ENCODE measurements at places on chromosomes 1 and 21.

DNA sequence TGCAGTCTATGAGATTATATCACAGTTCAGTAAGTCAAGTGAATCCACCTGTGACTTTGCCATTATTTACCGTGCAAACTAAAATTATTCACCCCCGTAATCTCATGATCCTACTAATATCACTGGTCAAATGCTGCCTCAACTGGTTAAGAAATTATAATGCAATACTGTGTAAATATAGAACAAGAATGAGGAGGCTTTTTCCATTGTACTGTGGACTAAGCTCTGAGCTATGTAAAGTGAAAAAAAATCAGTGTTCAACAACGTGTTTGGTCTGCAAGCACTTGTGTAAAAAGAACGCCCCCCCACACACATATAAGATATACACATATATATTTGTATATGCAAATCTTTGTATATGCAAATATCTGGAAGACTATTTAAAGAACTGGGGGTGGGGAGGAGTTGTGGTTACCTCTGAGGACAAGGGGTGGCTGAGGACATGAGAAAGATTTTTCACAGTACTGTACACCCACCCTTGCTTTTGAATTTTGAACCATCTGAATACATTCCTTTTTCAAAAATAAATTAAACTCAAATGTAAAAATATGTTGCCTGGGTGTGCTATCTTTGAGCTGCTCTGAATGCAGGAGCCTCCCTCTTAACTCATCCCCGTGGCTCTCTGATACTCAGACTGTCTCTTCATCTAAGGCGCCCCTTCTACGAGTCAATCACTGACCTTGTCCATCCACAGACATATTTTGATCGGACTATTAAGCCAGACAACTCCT, 57.0 kb downstream of the PTP4A2 start:
- no peak for DNase-seq

DNA sequence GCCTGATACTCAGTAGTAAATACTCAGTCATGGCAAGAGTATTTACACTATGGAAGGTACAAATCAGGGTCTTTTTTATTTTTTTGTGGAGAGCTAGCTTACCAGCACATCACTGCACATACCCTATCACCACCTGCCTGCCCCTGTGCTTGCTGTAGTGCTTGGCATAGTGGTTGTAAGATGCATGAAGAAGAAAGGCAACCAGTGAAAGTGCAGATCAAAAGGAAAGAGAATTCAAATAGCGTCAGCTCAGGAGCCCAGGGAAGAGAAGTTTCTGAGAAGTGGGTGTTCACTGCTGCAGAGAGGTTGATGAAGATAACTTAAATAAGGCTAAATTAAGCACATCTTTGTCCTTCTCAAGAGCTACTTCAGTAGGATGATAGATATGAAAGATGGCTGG, 76.0 kb downstream of the DTL start:
- DNase-seq, result no peak

- DNase-seq, result no peak
These were observed 59.4 kb downstream of the SLC30A7 start for GRCh38 chr1:100955322-100955721.

DNA sequence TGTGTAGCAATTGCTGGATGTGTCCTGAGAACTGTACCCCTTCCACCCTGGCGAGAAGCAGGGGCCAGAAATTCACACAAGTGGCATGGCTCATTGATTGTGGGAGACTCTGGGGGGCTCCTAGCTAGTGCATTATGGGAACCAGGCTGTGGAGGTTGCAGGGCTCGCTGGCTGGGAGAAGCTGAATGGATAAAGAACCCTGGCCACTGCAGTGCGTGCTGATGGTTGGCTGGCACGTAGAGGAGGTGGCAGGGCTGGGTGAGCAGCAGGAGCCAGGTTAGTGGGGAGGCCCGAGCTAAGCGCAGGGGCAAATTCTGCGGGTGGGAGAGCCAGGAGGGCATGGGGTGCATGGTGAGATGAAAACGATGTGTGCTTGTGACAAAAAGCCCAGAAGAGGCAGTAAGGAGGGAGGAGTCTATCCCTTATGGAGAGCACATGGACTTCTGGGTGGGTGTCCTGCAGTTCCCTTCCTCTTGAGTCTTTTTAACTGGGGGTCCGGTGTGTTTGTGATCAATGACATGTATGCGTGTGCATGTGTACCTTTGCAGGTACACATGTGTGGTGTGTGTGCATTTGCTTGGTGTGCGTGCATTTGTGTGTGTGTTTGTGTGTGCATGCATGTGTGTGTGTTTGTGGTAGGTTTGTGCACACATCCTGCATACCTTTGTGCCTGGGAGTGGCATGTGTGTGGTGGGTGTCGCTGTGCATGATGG, 3.6 kb downstream of the GUK1 start:
- DNase-seq, result no peak

- DNase-seq, result no peak
These were observed 6.7 kb downstream of the ELF3 start for GRCh38 chr1:202016811-202017748.

DNA sequence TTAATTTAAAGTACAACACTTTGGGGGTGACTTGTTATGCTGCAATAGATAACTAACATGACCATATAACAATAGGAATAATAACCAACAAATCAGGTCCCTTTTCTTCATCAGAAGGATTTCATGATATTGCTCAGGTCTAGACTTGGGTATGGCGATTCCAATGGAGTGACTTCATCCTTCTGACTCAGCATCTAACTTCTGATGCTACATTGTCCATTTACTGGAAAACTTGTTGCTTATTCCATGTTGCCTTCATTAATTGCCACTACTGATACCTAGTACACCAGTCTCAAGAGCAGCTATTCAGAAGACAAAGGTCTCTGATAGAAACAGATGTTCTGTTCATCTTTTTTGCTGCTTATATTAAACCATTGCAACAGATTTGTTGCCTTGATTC, 324.3 kb downstream of the TGFB2 start:
- no peak for DNase-seq

- no peak for DNase-seq
These were observed 12.5 kb downstream of the TMEM81 start for GRCh38 chr1:205071801-205072200.

- no peak for DNase-seq
These were observed 1423.9 kb upstream of the PRMT6 start for GRCh38 chr1:105632342-105633196.

GRCh38 chr1:46303872-46304326, 401 bp downstream of the UQCRH start:
- no peak for DNase-seq

DNA sequence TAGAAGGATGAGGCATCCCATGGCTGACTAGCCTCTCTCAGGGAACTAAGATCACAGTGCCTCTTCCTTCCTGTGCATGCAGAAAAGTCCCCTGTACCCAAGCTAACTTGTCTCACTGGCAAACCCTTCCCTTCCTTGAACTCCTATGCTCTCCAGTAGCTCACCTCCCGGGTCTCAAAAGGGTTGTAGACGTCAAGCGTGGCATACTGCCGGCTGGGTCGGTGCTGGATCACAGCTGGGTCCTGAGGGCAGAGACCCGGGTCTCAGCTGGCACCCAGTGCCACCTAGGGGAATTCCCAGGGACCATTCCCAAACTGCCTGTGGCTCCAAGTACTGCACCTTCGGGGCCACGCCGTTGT, 688 bp downstream of the SCAMP3 start:
- DNase-seq, result no peak

GRCh38 chr1:151801310-151801820, 3.9 kb downstream of the LINGO4 start:
- no peak for DNase-seq

- DNase-seq, result no peak
These were observed 112.9 kb downstream of the ST6GALNAC3 start for GRCh38 chr1:76187436-76187835.

DNA sequence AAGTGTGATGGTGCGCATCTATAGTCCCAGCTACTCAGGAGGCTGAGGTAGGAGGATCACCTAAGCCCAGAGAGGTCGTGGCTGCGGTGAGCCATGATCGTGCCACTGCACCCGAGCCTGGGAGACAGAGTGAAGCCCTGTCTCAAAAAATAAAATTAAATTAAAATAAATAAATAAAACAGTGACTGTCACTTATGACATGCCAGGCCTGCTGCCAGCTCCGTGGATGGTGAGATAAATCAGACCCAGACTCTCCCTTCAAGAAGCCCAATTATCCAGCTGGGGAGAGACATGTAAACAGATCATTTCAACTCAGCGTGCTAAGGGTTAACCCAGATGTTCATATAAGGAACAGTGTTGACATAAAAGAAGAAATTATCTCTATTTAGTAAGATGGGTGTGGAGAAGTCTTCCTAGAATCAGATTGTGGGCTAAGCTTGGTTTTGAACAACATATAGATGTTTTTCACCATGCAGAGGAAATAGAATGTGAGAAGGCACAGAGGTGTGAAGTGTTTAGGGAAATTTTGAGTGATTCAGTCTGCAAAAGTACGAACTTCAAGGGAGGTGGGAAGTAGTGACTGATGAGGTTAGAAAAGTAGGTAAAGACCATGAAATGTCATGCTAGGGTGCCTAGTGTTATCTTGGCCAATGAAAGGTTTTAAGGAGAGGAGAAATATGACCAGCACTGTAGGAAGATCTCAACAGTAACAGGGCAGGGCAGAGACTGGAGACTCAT, 18.3 kb downstream of the YARS1 start:
- peak; percentile 16 for DNase-seq

DNA sequence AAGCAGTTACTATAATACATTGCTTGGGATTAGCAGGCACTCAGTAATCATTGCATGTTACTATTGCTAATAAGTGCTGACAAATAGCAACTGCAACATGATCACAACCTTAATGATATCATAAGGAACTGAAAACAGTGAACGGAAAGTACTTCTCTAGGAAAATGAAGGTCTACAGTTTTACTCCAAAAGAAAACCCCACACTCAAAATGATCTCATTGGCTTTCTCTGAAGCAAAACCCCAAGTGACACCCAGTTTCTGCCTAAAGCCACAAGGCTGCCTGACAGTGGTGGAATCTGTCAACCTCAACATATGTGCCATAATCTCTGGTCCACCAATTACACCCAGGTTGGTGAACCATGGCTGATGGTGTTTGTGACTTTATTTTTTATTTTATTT, 137.6 kb downstream of the PTGER3 start:
- DNase-seq, result no peak

- DNase-seq, result no peak
These were observed 172.8 kb downstream of the ST6GALNAC3 start for GRCh38 chr1:76247261-76247852.

- no peak for DNase-seq
These were observed 3.3 kb upstream of the AGPAT3 start for GRCh38 chr21:43861706-43862105.

GRCh38 chr1:221753828-221754188, 11.9 kb upstream of the DUSP10 start:
- no peak for DNase-seq

DNA sequence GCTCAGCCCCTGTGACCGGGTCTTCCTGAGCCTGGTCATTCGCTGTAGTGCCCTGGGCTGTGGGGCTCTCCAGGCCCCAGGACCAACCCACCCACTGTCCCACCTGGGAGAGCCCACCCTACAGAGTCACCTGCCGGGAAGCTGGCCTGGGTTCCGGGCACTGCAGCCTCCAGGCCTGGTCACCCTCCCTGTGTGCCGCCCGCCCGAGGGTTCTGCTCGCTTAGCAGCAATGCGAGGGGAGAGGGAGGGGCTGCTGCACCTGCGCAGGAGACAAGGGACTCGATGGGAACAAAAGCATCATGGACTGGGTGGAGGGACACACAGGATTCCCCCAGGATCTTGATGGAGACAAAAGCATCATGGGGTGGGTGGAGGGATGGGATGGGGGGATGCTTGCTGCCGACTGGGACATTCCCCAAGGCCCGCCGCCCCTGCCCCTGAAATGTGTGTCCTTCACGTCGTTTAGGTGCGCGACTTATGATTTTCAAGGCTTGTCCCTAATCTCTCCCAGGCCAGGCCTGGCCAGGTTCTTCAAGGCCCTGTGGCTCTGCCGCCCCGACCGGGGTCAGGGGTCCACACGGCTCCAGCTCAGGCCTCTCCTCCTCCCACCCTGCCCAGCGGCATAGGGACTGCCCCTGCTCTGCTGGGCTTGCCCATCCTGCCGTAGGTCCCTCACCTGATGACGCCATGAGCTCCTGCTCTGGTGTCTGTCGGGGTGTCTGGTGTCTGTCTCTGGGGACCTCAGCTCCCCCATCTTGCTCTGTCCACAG, 1.7 kb downstream of the KRTAP10-8 start:
- no peak for DNase-seq

DNA sequence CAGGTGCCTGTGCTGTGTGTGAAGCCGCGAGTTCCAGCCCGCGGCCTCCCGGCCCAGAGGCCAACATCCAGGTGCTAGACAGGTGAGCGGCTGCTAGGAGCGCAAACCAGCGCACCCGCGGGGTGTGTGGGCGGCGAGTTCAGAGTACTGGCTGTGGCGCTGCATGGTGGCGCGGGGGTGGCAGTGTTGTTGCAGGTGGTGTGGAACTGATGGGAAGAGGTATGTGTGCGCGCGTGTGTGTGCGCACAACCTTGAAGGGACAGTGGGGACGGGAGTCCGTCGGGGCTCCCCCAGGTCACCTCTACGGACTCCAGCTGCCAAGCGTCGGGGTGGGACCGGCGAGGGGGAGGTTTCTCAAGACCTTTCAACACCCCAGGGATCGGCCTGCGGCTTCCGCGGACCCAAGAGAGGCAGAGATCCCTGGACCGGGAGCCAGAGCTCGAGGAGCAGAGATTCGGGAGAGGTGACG, 433 bp upstream of the DMBX1 start:
- peak; percentile 40 for DNase-seq

- no peak for DNase-seq
These were observed 1.2 kb upstream of the PTTG1IP start for GRCh38 chr21:44874497-44875315.

DNA sequence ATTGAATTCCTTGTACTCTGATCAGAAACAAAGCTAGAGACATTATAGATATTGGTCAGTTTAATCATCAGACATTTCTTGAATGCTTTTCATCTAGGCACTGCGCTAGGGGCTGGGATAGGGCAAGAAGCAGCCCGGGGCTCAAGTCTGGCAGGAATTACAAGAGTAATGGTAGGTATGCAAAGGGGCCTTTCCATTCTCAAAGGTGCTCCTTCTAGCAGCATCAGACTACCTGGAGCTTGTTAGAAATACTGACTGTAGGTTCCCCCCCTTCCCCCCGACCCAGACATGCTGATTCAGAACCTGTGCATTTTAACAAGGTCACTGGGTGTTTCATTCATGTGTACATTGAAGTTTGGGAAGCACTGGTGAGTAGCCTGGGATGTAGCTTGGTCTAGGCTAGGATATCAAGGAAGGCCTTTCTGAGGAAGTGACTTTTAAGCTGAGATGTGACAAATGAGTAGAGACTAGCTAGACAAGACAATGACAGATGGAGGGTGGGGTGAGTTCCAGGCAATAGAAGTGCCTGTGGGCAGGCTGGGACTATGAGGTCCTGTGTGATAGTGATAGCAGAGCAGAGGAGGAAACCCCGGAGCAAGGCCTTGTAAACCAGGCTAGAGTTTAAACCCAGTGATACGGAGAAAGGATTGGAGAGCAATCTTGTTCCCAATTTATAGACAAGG, 26.3 kb downstream of the NFASC start:
- no peak for DNase-seq

- DNase-seq, result no peak
These were observed 95.4 kb upstream of the USP24 start for GRCh38 chr1:55310505-55310971.
